ENCODE measurements at places on chromosomes 13 and 19. TPM values are rescaled to one million over a fixed set of nuclear protein-coding genes. Genes with fewer than 3 reads are reported as not detected.

MAST1 gene
- total RNA-seq: 0.18 TPM

CLDND2 gene
- total RNA-seq: 0.18 TPM

KIRREL2 gene
- not detected for total RNA-seq

MEF2B gene
- total RNA-seq: 0.14 TPM

Measured in smooth muscle cell of bladder (primary cell).